Activated T-cell treated with anti-CD3 and anti-CD28 coated beads for 4 hours (primary cell): ENCODE measurements at places on chromosomes 7 and 10.

- DNase-seq: no peak
Measured at GRCh38 chr7:380711-381210, 90.8 kb downstream of the FOXL3 start.

DNA sequence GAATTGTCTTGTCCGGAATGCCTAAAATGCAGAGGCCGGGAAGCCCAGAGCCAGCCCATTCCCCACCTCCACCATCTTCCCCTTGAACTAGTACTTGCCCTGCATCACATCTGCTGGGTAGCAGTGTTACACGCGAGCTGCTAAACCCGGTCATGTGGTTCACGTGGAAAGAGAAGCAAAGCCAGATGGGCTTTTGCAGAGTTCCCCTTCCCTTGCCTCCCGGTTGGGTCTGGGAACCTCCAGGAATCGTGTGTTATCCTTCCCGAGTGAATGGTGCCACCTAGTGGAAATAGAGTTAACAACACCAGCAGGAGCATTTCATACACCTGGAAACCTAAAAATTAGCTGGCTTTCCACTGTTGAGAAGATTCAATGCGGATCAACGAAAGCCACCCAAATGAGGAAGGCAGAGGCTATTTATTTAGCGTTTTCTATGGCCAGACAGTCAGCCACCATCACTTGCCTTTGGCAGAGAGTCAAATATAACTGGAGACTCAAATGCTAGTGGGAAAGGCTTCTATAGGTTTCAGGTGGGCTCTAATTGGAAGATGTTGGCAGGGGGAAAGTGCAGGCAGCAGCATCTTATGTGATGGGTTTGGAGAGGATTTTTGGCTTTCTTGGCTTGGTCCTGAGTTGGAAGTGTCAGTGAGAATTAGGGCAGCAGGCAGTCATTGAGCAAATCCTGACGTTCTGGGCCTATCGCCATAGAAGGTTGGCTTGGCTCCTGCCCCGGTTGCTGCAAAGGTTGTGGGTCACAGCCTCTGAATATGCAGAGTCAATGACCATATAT lies 12.9 kb upstream of the DENND2A start:
- DNase-seq: no peak

GRCh38 chr10:22415072-22415471 lies 69.8 kb downstream of the SPAG6 start:
- no peak for DNase-seq

GRCh38 chr7:2513702-2514101 lies 5.9 kb upstream of the LFNG start:
- DNase-seq: no peak

DNA sequence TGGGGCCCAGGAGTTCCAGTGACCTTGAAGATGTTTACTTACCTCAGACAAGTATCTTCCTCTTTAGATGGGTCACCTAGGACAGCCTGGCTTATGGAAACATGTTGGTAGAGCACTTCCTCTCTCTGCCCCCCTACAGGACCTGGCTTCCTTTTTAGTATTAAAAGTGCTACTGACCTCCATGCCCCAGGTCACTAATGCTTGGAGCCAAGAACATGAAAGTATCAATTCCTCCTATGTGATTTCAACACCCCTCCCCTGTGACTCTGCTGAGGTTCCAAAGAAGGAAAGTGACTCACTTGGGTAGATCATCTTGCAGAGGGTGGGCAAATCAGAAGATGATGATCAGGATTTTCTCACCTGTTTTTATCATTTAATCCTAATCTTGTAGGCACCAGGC lies 125.3 kb upstream of the CCDC6 start:
- DNase-seq: no peak

DNA sequence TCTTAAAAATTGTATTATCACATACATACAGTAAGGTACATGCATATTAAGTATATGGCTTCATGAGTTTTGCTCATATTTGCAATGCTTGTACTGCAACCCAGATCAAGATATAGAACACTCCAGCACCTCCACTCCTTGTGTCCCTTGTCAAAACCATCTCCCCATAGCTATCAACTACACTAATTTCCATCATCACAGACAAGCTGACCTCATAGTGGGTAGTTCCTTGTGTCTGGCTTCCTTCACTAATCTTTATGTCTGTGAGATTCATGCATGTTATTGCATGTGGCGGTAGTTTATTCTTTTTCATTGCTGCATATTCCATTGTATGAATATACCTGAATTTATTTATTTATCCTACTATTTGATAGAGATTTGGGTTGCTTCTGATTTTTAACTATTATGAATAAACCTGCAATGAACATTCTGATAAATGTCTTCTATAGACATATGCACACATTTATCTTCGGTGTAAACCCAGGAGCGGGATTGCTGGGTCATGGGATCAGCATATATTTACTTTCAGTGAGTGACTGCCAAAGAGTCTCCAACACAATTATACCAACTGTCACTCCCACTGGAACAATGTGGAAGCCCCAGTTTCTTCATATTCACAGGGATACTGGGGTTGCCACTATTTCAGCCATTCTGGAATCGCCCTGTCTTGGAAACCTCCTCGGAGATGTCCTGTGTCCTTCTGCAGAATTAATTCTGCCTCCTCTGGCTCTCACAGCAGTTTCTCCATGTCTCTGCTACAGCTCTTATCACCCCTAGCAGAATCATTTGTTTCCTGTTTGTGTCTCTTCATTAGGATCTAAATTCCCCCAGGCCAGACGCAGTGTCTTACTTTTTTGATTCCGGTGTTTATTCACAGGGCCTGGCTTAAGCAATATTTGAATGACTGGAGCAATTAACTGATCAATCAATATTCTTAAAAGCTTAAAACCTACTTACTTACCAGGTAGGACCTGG lies 14.7 kb upstream of the ADAM12 start:
- no peak for DNase-seq

DNA sequence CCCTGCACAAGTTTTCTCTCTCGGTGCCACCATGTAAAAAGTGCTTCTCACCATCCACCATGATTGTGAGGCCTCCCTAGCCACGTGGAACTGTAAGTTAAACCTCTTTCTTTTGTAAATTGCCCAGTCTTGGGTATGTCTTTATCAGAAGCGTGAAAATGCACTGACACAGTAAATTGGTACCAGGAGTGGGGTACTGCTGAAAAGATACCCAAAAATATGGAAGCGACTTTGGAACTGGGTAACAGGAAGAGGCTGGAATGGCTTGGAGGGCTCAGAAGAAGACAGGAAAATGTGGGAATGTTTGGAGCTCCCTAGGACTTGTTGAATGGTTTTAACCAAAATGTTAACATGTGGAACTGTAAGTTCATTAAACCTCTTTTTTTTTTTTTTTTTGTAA lies 15.6 kb upstream of the SLC13A1 start:
- no peak for DNase-seq

GRCh38 chr10:95474228-95475002 lies 86.8 kb downstream of the SORBS1 start:
- no peak for DNase-seq

- no peak for DNase-seq
Measured at GRCh38 chr7:27734583-27734982, 5.4 kb upstream of the TAX1BP1 start.

- no peak for DNase-seq
Measured at GRCh38 chr10:58412502-58412961, 27.3 kb downstream of the TFAM start.

DNA sequence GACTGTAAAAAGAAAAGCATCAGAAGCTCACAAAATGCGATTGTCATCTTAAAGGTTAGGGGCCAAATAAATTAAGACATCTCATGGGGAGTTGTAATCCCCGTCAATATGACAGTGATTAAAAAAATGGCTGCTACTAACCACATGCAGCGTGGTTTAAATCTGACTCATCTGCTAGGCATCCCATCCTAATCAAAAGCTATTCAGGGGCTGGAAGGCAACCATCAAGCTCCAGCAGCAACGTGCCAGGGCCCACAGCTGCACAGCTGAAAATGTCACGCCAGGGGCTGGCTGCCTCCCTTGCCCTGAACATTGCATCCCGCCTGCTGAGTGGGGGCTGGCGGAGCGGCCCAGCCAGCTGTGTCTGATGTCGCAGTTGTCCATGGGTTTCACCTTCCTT lies 66.3 kb upstream of the FRMD4A start:
- DNase-seq: no peak

DNA sequence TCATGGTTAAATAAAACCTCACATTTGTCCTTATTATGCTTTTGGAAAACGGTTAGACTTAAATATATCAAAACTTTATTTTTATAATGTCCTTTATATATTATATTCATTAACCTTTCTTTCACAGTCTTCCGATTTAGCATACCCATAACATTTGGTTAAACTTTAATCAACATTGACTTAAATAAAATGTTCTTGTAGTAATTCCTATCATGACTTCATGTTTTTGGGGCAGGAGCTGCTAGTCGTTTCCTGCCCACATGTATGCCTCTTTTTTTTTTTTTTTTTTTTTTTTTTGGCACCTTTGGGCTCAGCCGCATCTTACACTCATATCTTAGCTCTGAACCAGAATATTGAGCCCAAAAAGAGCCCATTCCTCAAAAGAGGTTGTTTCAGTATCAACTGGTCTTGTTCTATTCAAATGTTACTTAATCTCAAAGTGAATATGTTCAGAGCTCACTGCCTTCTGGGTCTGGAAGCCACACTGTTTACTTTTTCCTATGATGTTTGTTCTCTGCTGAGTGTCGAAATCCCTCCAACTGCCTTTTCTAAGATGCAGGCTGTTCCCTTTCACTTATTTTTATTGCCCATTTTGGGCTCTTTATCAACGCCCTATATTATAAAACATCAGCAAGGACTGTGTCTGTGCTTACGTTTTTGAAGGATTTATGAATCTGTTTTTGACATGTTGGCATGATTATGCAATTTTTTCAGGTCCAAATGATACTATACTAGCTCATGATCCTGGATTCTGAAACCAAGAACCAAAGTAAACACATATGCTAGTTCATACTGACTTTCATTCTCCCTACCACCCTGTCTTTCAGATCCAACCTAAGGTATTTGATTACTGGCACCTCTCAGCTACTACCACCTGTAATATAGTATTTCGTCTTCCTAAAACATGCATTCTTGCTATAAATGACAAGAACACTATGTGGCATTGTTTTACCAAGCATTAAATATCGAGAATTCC lies 914.4 kb downstream of the PCDH15 start:
- no peak for DNase-seq

DNA sequence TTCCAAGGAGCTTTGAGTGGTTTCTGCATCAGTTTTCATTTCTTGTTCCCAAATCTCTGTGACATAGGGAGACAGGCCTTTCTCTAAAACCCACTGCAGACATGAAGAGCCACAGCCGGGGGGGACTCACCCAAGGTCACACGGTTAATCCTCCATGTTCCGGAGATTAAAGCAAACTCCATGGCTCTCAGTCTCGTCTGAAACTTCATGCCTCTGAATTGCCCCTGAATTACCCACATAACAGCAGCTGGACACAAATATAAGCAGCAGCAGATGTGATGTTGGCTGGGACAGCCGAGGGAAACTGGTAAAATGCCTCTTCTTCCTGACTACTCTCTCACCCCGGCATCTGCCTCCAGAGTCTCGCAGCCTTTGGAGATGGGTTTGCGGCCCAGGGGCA lies 402.2 kb downstream of the DNAJB6 start:
- DNase-seq: no peak

GRCh38 chr10:25226775-25227682 lies 52.2 kb downstream of the GPR158 start:
- DNase-seq: no peak

DNA sequence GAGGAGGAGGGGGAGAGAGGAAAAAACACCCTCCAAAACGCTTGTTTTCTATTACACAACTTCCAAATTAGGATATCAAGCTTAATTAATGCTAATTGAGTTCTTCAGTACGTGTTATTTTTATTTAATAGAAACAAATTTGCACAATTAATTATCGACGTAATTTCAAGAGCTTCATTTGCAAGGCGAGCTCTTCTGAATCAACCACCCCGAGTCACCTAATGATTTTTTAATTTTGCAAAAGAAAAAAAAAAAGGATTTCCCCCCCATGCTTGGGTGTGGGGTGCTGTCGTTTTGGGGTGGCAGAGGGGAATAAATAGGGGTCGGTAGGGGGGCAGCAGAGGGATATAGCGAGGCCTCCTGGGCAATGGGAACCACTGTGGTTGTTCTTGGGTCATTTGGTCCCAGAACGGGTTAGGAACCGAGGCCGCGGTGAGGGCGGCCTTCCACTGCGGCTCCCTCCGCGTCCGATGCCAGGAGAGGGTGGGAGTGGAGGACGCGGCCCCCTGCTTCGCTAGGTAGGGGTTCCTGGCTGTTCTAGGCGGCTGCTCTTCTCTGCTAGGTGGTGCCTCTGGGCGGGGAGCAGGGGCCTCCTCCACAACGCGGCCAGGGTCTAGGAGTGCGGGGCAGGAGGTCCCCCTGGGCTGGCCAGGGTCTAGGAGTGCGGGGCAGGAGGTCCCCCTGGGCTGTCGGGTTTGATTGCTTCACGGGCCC lies 7.3 kb downstream of the UNCX start:
- DNase-seq: no peak
